Stimulated activated CD4-positive, alpha-beta T cell treated with anti-CD3 and anti-CD28 coated beads, Interleukin-12 subunit alpha, Interleukin-12 subunit beta, amount 100 ng/mL, for 24 hours (primary cell): ENCODE measurements at places on chromosomes 7 and 10.

DNA sequence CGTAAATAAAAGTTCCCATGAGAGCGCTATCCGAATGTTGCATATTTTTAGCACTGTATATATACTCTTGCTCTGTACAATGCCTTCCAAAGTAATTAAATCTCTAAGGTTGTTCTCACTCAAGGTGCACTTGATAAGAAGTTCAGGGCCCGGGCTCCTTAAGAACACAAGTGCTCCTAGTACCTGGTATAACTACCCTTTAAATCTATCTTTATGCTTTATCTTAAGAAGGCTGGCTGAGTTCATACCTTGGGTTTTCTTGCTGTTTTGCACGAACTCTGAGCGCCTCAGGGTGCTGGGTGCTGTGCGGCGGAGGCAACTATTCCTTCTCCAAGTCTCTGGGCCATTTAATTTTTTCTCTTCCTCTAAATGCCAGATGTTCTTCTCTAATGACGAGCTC is 80.4 kb downstream of the DNMBP start:
- no peak for DNase-seq

- peak; percentile 5 for DNase-seq
Observed at GRCh38 chr7:50826371-50827172, 43.9 kb upstream of the GRB10 start.

GRCh38 chr10:116017405-116017804 is 255.6 kb downstream of the GFRA1 start:
- DNase-seq, result no peak

DNA sequence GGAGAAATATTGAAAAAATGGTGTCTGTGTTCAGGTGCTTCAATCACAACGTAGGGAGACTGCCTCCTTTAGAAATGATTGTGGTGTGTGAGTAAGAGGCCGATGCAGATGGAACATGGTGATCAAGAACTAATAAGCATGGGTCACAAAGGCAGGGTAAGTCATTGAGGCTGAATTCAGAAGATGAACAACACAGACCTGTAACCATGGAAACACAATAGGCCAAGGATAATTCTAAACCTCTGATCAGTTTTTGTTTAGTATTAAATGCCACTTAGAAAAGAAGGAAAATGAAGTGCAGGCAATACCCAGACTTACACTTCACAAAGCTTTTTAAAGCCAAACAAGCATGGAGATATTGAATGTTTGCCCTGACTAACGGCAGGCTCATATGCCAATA is 32.8 kb upstream of the TAS2R16 start:
- no peak for DNase-seq

GRCh38 chr7:50832744-50833143 is 50.0 kb upstream of the GRB10 start:
- no peak for DNase-seq
